ENCODE measurements at places on chromosomes 3 and 15.

DNA sequence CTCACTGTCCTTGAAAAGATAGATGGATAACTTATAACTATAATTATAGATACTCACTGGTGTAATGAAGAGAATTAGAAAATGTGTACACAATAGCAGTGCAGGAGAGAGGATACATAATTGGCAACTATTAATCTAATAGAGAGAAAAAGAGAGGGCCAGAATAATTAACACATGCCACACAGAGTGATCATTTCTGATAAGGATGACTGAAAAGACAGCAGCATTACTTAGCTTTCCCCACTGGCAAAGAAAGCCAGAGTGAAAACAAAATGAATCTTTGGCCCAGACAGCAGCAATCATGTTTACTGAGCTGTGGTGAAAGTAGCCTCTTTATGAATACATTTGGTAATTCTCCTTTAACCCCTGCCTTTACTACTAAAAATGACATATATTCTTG lies 493.3 kb upstream of the ROBO1 start:
- no peak for DNase-seq

GRCh38 chr3:49134471-49135265 lies 1.8 kb upstream of the LAMB2 start:
- DNase-seq, result no peak

DNA sequence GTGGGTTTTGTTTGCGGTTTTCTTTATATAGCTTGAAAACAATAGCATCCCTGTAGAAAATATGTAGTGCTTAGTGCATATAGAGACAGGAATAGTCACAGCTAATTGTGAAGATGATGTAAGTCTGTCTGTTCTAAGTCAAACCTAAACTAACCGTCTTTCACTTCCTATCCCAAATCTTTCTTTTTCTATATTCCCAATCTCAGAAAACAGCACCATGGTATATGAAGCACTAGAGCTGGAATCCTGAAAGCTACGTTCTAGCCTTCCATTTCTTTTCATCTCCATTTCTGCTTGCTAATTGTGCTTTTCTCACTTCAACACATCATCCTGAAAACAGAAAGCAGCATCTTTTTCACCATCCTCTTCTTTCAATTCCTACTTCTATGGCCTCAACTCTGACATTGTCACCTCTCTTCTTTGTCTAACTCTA lies 1235.5 kb downstream of the ROBO2 start:
- no peak for DNase-seq

DNA sequence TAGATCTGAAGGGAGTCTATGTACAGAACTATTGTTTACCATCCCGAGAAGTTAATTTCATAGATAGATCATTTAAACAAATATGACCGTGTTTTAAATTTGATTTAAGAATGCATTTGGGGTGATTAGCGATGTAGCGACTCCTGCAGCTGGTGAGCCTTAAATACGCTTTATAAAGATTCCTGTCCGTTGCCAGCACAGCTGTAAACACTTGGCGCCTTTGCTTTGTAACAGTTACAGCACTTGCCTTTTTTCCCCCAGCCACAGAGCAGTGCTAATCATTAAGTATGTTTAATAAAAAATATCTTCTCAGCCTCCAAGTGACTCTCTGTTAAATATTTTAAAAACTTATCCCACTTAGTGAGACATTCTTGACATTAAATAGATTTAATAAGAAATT lies 333.8 kb downstream of the FEZF2 start:
- DNase-seq, result no peak

DNA sequence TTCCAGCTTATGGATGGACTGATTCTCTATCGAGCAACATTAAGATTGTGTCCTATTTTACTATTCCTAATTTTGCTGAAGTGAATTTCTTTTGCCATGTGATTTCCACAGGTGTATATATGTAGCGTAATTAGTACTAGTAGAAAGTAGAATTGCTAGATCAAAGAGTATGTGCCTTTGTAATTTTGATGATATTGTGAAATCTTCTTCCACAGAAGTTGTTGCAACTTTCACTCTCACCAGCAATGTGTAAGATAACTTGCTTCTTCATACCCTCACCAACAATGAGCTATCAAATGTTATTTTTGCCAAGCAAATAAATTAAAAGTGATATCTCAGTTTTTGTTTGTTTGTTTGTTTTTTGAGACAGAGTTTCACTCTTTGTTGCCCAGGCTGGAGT lies 5.4 kb downstream of the PGBD4 start:
- no peak for DNase-seq

DNA sequence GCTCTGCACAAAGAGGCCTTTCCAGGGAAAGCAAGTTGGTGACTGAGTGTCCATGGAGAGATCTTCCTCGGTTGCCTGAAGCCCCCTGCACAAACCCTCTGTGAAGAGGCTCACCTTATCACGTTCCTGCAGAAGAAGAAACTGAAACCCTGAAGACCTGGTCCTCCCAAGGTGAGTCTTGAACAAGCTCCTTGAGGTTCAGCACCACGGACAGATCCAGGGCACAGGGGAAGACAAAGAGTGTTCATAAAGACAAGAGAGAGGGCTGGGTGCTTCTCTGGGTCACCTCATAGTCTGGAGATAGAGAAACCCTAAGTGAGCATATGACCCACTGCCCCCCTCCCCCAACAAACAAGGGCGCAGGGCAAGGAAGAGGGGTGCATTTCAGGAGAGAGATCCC lies 21.7 kb upstream of the TBC1D21 start:
- DNase-seq, result peak; percentile 49

GRCh38 chr3:120163026-120163425 lies 68.8 kb upstream of the GSK3B start:
- DNase-seq, result no peak

GRCh38 chr15:87753539-87753938 lies 503.0 kb downstream of the NTRK3 start:
- no peak for DNase-seq

DNA sequence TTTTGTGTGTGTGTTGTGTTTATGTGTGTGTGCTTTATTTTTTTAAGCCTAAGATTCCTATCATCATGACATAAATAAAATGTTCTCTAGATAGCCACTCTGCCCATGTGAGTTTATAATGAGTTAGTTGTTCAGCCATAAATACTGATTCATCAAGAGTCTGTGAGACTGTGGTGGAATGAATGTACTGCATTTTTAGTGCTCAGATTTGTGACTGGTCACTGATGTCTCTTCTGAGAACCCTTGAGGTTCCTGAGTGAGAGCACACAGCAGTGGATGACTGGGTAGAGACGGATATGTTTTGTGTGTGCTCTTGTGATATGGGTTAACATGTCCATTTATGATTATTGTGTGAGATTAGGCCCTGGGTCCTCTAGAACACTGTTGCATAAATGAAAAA lies 51.2 kb downstream of the SETD5 start:
- DNase-seq, result no peak

DNA sequence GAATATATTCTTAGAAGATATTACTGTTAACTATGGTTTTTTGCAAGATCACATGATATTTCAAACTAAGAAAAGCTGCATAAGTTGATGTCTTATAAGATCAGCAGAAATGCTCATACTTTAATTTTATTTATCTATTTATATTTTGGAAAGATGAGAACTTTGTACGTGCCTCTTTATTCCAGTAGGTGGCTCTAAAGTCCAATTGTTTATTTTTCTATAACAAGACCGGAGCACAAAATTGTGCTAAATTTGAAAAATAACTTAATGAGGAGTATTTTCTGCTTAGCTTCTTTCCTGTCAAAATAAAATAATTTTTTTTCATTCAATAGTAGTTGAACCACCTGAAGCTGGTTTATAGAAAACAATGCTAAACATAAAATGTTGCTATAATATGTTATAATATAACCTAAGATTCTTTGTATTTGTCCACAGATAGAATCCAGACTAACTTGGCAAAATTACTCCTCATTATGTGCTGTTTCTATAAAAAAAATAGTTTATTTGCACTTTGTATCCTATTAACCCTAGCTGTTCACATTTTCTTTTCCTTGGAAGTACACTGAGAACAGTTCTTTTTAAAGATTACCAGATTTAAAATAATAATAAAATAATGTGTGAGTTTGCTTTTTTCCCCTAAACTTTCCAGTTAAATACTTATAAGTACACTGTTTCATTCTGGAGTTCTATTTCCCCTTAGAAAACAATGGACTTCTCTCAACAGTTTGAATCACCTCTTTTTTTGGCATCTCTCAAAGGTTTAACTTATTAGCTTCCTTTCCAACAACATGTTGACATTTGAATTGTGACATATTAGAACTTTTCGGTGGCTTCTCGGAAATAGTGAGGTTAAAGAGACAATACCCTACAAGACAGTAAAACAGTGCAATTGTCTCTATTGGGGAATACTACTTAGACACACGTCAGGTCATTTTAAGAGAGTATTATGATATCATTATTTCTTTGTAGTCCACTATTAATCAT lies 530.0 kb downstream of the MECOM start:
- DNase-seq, result no peak

DNA sequence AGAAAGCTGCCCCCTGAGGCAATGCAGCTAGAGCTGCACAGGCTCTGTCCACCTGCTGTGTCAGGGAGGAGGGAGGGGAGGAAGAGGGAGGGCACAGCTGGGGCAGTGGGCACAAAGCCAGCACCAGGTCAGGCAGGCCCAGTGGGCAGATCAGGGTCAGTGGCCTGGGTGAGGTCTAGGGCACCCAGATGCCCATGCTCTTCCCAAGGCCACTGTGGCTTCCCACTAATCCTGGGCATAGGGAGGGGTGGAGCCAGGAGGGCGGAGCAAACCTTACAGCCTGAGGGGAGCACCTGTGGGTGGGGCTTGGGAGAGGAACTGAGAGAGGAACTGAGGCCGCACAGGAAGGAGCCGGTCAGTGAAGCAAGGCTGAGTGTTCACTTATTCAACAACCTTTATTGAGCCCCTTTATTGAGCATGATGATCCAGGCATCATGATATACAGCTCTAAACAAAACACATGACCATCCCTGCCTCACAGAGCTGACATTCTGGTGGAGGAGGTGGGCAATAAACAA lies 55.0 kb downstream of the RHCG start:
- no peak for DNase-seq

GRCh38 chr3:112791736-112792135 lies 54.9 kb downstream of the CD200R1L start:
- no peak for DNase-seq

GRCh38 chr3:38646630-38647029 lies 2.9 kb downstream of the SCN5A start:
- DNase-seq, result peak; percentile 85

DNA sequence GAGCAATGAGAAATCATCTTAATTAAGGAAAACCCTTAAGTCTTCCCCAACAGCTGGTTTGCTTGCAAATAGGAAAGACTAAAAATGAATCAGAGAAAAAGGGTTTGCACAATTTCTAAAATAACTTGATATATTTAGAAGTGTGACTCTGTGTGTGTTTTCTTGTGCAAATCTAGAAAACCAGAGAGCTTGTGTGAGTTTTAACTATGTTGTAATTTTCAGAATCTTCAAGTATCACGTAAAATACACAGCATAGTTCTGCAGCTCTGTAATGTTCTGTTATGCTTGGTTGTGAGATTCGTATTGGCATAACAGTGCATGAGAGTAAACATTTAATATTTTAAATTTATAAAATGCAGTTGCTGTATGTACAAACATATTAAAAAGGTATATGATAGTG lies 74.7 kb upstream of the GAP43 start:
- no peak for DNase-seq

- DNase-seq, result no peak
These were observed 47.6 kb upstream of the ULK4 start for GRCh38 chr3:42009456-42009855.

- no peak for DNase-seq
These were observed 9.6 kb downstream of the TRH start for GRCh38 chr3:129984125-129984524.

DNA sequence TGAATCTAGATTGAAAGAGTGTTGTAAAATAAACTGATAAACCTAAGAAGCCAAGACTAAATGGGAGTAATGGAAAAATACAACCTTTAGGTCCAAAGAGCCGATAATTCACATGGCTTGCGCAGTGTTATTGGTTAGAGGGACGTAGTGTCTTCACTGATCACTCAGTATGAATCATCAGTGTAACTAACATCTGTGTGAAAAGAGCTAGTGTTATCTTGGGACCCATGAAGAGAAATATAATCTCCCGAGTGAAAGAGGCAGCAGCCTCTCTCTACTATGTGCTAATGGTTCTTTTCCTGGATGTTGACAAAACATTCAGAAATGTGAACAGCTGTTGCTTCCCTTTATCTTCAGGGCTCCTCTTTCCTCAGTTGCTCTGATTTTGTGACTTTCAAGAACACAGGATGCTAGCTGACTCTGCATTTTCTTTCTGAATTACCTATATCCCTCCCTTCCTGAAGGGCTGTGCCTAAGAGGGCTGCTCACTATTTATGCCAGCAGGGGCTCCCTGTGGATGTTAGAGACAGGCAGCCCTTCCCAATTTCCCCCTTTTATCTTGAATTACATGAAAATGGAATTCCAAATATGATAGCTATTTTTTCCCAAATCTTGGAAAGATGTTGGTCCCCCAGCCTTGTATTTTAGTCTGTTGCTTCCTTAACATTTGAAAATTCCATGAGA lies 128.8 kb downstream of the GRM7 start:
- DNase-seq, result no peak

DNA sequence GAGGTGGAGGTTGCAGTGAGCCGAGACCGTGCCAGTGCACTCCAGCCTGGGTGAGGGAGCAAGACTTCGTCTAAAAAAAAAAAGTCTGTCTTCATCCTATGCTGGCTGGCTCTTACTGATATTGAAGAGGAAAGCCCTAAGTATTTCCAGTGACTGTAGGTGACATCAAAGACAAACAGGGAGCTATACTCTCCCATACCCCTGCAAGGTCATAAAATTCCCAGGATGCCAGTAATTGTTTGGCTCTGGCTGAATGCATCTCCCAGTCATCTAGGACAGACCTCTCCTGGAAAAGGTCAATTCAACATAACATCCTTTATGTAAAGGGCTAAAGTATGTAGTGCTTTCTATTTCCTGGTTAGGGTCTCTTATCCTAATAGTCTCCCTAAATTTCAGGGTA lies 8.0 kb downstream of the ZBBX start:
- no peak for DNase-seq

DNA sequence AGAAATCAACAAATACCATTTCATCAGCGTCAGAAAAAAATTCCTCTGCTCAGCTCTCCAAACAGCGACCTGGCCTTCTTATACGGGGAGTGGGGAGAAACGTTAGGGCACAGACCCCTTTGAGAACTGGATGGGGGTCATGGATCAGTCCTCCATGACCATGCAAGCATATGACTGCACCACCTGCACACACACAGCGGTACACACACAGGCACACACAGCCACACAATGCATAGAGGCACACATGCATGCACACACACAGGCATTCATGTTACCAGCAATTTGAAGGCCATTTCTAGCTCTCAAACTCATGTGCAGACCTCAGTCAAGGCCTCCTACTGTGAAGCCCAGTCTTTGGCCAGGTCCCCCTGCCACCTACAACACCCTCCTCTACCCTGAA lies 50.2 kb downstream of the SLC41A3 start:
- DNase-seq, result no peak

GRCh38 chr15:68286256-68286655 lies 8.7 kb downstream of the FEM1B start:
- no peak for DNase-seq

GRCh38 chr3:43910750-43911149 lies 220.0 kb downstream of the ABHD5 start:
- no peak for DNase-seq
